A673 (cell line): ENCODE measurements at places on chromosomes 7 and 10. TPM values are rescaled to one million over a fixed set of nuclear protein-coding genes. Genes with fewer than 3 reads are reported as not detected.

DNA sequence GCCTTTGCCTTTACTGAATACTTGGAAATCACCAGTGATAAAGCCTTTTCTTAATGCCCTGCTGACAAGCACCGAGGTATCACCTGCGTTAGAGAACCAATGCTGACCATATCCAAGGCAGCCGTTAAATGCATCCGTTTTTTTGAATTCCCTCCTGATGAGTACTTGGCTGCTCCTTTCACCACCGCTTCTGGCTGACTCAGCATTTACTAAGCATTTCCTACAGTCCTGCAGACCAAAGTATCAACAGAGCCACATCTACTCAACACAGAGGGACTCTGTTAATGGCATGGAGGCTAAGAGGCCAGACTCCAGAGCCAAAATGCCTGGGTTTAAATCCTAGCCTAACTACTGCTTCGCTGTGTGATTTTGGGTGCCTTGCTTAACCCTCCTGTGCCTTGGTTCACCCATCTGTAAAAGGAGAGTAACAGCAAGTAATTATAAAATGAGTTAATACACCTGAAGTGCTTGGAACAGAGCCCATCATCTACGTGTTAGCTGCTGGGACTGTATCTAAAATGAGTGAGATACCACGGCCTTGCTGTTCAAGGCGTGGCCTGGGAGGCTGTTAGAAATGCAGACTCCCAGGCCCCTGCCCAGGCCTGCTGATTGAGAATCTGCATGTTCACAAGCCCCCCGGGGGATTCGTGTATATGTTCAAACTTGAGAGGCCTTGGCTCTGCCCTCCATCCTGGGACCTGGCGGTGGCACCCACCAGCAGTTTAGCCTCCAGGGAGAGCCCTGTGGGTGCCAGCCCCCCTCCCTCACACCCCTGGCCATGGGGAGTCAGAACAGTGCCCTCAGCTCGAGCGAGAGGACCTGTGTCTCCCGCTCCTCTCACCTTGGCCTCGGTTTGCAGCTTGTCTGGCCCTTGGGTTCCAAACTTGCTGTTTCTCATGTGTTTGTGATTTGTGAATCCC, 30.8 kb upstream of the EFCAB10 start:
- DNase-seq, result no peak

Gene BZW2
- total RNA-seq, result 173 and 175 TPM in 2 replicates

Gene ATRNL1
- 2.4 and 3.0 TPM in 2 replicates for total RNA-seq

GRCh38 chr10:69810675-69811397, 9.1 kb downstream of the COL13A1 start:
- DNase-seq, result no peak

GRCh38 chr7:80584778-80585177, 53.7 kb upstream of the CD36 start:
- no peak for DNase-seq

- DNase-seq, result no peak
Measured at GRCh38 chr7:31070991-31071644, 19.0 kb downstream of the ADCYAP1R1 start.

GRCh38 chr10:32189400-32190084, 133.3 kb upstream of the KIF5B start:
- DNase-seq, result peak; percentile 61
